ENCODE measurements at places on chromosomes 3 and 15.

GRCh38 chr3:29694783-29695182 lies 413.9 kb downstream of the RBMS3 start:
- DNase-seq = no peak

- DNase-seq = no peak
Measured at GRCh38 chr15:80777137-80777536, 2.0 kb upstream of the CEMIP start.

DNA sequence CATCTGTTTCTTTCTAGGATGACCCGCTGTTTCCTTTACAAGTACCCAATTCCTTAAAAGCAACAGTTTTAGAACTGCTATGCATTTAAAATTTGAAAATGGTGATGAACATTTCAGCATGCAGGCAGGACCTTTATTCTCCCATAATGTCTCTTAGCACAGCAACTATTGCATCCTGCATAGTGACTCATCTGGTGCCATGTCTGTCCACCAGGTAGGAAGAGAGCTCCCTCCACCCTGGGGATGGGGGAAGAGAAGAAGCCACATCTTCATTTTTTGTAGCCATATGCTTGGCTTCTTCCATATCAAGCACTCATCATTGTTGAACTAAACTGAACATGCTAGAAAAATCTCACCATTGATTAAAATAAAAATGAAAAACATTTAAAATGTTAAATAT lies 9.9 kb downstream of the GPR15 start:
- no peak for DNase-seq

DNA sequence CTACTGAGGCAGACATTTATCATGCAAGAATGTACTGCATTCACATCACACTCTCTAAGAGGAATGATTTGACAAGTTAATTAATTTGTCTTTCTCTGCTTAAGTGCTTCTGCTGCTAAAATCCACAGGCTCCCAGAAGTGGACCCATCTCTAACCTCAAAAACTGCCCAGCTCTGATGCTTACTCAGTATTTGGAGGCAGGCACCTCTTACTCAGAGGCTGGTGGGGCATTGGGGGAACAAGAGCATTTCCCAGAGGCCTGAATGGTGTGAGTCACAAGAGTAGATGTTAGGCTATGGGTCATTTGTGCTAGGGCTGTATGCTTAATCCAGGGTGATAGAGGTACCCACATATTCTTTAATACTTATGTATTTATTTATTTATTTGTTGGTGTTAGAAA lies 34.4 kb upstream of the HCN4 start:
- DNase-seq = no peak

DNA sequence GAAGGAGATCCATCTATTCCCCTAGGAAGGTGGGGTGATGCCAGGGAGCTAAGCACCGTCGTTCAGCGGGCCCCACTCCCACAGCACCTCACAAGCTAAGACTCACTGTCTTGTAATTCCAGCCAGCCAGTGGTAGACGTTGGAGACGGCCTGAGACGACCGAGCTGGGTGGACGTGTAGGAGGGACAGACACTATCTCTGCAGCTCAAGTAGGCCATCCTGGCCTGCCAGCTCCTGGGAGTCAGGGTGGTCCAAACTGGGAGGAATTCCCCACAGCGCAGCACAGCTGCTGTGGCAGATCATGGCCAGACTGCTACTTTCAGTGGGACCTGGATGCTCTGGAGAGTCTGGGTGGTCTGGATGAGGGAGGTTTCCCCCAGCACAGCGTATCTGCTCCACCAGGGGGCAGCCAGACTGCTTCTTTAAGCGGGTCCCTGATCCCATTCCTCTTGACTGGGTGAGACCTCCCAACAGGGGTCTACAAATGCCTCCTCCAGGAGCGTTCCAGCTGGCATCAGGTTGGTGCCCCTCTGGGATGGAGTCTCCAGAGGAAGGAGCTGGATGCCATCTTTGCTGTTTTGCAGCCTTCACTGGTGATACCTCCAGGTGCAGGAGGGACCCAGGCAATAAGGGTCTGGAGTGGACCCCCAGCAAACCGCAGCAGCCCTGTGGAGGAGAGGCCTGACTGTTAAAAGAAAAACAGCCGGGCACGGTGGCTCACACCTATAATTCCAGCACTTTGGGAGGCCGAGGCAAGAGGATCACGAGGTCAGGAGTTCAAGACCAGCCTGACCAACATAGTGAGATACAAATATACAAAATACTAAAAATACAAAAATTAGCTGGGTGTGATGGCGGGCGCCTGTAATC lies 27.6 kb downstream of the GNB5 start:
- DNase-seq = no peak

- DNase-seq = no peak
Measured at GRCh38 chr3:42886294-42886822, 10.7 kb upstream of the CYP8B1 start.

DNA sequence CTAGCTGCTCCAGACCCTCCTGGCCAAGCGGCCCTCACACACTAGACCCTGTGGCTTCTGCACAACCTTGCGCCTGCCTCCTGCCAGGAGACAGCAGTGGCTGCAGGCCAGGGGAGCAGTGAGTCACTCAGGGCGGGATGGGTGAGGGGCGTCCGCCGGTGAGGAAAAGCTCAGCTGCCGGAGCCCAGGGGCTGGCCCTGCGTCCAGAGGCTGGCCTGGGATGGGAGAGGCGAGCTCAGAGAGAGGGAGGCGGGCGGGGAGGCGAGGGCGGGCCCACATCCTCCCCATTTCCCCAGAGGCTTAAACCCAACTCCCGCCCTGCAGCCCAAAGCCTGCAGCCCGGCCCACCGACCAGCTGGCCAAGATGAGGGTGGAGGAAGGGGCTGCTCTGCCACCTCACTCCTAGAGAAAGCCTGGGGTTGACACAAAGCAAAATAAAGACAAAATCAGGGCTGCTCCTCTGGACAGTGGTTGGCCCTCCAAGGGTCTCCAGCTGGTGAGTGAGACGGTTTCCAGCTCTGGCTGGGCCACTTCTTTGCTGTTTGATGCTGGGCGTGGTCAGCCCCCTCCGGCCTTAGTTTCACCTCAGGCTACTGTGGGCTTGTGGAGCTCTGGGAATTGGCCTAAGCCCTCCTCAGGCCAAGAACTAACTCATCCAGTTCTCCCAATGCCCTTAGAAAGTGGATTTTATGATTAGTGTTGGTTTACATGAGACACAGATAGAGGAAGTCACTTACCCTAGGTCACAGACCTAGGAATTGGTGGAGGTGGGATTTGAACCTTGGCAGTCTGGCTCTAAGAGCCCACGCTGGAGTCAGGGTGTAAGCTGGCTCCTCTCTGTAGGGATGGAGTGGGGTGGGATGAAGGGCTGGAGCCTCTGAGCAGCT lies 50.6 kb downstream of the IQSEC1 start:
- peak; percentile 49 for DNase-seq

- no peak for DNase-seq
Measured at GRCh38 chr3:15246186-15246585, 40.1 kb downstream of the CAPN7 start.

DNA sequence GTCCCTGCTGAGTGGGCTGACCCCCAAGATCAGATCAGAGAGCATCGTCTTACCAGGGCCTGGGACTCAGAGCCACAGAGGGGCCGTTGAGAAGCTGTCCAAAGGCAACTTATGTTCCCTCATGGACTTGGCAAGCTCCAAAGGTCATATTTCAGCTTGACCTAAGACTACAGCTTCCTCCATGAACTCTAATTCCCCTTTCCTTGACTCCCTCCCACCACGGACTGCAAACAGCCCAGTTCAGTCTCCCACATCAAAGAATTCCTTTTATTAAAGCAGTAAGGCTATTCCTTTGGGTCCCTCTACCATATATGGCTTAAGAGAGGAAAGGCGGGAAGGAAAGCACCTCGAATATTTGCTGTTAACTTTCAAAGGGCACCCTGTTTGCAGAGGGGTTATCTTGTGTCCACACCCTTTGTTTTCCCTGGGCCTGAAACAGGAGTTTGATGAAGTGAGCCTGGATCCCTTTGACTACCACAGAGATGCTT lies 146.1 kb upstream of the THBS1 start:
- DNase-seq = no peak

GRCh38 chr3:14227856-14228255 lies 49.2 kb downstream of the LSM3 start:
- no peak for DNase-seq

GRCh38 chr15:63402498-63403253 lies 21.0 kb upstream of the CA12 start:
- DNase-seq = no peak

GRCh38 chr3:184322731-184323487 lies 8.5 kb downstream of the EIF4G1 start:
- no peak for DNase-seq

GRCh38 chr3:190596349-190597285 lies 82.7 kb downstream of the IL1RAP start:
- DNase-seq = no peak

DNA sequence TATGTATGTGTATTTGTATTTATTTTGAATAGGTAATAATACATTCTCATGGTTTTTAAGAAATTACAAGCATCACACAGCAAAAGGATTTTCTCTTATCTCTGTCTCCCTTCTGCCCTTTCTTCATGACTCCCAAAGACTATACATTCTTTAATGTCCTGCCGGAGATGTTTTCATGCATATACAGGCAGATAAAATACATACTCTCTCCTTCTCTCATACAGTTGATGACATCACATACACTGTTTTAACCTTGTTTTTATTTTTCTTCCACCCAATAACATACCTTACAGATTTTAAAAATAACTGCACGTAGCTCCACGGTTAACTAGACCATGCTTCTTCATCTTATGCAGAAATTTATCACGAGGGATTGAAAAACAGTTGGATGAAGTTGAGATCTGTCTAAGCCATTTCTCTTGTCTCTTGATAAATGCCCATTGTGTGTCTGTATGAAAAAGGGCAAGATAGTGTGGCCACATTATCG lies 249.8 kb downstream of the EDEM1 start:
- no peak for DNase-seq

DNA sequence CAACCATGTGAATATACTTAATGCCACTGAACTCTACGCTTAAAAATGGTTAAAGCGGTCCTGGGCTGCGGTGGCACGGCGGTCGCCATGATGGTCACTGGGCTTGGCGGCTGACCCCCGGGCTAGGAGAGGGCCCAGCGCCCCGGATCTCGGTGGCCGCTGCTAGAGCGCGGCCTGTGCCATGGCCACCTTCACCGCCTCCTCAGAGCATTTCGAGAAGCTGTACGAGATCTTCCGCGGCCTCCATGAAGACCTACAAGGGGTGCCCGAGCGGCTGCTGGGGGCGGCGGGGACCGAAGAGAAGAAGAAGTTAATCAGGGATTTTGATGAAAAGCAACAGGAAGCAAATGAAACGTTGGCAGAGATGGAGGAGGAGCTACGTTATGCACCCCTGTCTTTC lies 35.6 kb upstream of the TBC1D23 start:
- no peak for DNase-seq

DNA sequence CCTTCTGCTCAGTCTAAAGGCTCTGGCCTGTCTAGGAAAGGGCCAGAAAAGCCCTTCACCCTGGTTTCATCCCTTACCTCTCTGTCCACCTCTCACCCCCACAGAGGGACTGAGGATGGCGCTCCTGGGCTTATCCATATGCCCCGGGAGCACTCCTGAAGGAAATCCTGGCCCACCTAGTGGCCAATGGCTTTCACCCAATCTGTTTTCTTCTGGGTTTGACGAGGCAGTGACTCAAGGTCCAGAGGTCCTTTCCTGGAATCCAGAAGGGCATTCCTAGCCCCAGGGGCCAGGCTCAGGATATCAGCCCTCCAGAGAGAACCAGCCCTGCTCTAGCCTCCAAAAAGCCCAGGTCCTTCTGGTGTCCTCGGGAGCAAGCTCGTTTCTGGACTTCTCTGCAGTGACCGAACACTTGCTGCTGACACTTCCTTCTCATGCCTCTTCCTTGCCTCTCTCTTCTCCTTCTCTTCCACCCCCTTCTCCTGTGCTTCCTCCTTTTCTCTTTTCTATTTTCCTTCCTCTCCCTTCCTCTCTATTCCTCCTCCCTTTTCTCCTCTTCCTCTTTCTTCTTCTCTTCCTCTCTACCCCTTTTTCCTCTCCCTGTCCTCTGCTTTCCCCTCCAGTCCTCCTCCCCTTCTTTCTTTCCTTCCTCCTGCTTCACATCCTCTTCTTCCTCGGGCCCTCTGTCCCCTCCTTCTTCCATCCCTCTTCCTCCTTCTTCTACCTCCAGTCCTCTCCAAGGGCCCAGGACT lies 59.6 kb downstream of the RHCG start:
- DNase-seq = no peak

GRCh38 chr15:61835029-61835428 lies 225.2 kb downstream of the VPS13C start:
- no peak for DNase-seq

- no peak for DNase-seq
Measured at GRCh38 chr3:33201195-33201594, 17.4 kb downstream of the SUSD5 start.
